Spinal cord (tissue), 10 donors: ENCODE measurements at places on chromosomes 6 and 20. TPM values are rescaled to one million over a fixed set of nuclear protein-coding genes. Genes with fewer than 3 reads are reported as not detected.

DNA sequence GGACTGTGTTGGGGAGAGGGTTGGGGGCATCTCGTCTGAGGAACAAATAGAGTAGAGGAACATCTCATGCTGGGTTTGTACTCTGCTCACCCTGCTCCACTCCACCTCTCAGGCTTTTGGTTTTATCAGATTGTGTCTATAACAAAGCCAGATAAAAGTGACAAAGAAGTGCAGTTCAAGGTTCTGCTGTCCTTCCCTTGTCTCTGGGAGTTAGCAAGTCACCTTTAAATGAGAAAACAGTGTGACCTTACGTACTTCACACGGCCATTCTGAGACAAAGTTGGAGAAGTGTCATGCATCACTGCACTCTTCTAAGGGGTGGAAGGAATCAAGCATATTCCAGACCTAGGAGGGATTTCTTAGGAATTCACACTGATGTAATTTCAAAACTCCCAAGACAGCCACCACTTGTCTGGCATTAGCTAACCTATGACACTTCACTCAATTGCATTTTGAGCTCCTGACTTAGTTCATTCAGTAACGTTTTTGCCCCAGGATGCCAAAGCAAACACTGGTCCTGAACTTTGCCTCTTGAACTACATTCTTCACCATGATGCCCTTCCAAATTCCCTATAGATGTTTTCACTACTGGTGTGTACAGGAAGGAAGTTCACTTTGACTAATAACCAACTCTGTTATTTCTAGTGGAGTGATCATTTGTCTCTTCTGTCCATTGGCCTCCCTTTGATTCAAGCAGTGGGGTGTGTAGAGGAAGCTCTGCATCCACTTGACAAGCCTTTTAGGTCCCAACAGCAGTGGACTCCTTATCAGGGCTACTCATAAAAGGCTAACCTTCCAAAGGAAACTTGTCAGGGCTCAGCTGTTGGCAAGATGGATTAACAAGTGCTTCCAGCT is 647.6 kb upstream of the FLRT3 start:
- no peaks in the 10 kb centered on the region for H3K27me3 ChIP-seq
- H3K27ac ChIP-seq: no peak overlapping the region
- no peaks in the 10 kb centered on the region for H3K36me3 ChIP-seq
- H3K4me3 ChIP-seq: no peak overlapping the region

DNA sequence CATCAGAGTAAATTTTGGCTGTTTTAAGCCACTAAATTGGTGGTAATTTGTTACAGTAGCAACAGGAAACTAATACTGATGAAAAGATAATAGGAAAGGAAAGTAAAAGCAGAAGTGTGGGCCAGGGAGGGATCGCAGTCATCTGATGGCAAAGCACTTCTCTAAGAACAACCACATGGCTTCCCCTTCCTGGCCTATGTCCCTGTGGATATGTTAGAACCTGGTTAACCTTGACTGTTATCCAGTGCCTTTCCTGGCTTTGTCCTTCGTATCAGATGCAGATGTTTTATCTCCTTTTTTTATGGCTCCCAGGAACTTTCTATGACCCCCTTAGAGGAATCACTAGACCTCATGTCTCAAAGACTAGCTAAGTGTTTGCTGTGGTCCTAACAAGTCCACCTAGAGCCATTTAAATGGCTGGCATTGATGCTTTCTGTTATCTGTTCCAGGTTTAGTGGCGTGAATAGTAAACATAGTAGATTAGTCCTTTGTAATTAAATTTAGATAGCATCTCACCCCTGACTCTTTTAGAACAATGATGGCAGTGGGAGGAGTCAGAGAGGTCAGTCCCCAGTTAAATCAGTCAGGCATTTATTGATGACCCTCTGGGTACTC is 79.2 kb upstream of the PHACTR2 start:
- no peaks in the 10 kb centered on the region for H3K27me3 ChIP-seq
- no peaks in the 10 kb centered on the region for H3K4me1 ChIP-seq
- no peak overlapping the region for H3K4me3 ChIP-seq

DNA sequence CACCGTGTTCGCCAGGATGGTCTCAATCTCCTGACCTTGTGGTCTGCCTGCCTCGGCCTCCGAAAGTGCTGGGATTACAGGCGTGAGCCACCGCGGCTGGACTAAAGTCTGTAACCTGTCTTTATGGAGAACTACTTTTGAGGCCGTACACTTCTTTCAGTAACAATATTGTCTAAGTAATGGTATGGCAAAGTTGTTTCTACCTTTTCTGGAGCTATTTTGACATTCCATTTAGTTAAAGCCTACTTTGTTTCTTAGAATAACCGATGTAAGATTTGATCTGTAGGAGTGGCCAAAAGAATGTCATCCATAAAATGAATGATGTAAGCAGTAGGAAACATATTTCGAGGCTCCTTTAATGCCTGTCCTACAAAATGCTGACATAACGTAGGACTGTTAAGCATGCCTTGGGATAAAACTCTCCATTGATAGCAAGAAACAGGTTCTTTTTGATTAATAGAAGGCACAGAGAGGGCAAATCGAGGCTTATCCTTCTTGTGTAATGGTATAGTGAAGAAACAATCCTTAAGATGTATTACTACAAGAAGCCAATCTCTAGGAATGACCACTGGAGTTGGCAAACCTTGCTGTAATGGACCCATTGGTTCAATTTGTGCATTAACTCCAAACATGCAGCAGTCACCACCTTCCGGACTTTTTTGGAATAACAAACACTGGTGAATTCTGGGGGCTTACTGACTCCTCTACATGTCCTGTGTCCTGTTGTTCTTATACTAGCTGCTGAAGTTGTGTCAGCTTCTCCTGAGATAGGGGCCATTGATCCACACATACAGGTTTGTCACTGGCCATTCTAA is 35.9 kb downstream of the HLA-DRA start:
- H3K27me3 ChIP-seq: no peaks in the 10 kb centered on the region
- no peak overlapping the region for H3K4me3 ChIP-seq
- DNase-seq: no peak
- H3K27ac ChIP-seq: no peak overlapping the region
- no peaks in the 10 kb centered on the region for H3K4me1 ChIP-seq

- H3K27me3 ChIP-seq: peaks cover 77% of the 10 kb centered on the region
- no peaks in the 10 kb centered on the region for H3K36me3 ChIP-seq
- peak overlapping the region; percentile 62 for H3K4me3 ChIP-seq
- H3K4me1 ChIP-seq: peaks cover 34% of the 10 kb centered on the region
These were observed 117.8 kb downstream of the RTN4IP1 start for GRCh38 chr6:106511288-106512047.

DNA sequence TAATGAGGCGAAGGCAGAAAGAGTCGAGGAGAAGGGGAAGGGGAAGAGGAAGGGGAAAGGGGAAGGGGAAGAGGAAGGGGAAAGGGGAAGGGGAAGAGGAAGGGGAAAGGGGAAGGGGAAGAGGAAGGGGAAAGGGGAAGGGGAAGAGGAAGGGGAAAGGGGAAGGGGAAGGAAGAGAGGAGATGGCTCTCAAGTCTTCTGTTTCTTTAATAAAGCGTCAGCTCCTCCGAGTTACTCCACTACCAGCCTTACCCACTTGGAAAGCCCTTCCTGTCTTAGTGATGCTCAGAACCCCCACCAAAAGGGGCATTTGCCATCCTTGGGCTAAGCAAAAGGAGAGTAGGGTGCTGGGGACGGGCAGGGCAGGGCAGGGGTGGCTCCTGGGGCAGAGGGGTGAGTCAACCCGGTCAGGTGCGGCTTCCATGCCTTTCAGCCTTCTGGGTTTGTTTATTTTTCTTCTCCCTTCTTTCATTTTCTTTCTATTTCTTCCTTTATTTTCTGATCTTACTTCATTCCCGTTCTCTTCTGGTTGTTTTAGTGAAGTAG is 476 bp upstream of the CLIC5 start:
- DNase-seq: no peak
- peaks cover 36% of the 10 kb centered on the region for H3K27me3 ChIP-seq
- H3K36me3 ChIP-seq: no peaks in the 10 kb centered on the region
- no peak overlapping the region for H3K27ac ChIP-seq
- H3K4me1 ChIP-seq: peaks cover 16% of the 10 kb centered on the region
- no peak overlapping the region for H3K4me3 ChIP-seq

DNA sequence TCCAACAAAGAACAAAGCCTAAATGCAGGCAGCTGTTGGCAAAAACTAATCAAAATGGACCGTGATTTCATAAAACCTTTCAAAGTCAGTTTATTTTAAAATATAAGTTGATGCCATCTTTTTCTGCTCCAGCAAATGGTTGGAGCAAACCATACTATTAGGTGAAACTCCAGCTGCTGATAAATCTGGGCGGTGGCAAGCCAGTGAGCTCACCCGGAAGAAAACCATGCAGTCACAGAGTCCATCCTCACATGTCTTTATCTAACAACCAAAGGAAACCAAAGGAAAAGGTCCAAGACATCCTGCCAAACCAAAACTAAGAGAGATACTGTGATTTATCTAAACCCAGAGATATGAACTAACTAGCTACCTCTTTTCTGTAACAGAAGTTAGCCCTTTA is 72.6 kb downstream of the HIVEP2 start:
- no peak overlapping the region for H3K4me3 ChIP-seq
- H3K36me3 ChIP-seq: no peaks in the 10 kb centered on the region
- H3K27ac ChIP-seq: no peak overlapping the region
- no peak for DNase-seq

The AGER gene
- 15.2 TPM for polyA plus RNA-seq

The LSM2 gene
- 63.3 TPM for polyA plus RNA-seq

The PRR3 gene
- polyA plus RNA-seq: 46.0 TPM

The IRF4 gene
- 0.11 TPM for polyA plus RNA-seq

The TASP1 gene
- 8.9 TPM for polyA plus RNA-seq

The RHAG gene
- polyA plus RNA-seq: 0.53 TPM

The ANKRD66 gene
- 1.9 TPM for polyA plus RNA-seq

The MLN gene
- polyA plus RNA-seq: 0.48 TPM

The C20orf144 gene
- 0.33 TPM for polyA plus RNA-seq

The RIPPLY2 gene
- 13.3 TPM for polyA plus RNA-seq
